NCI-H1105 (cell line): ENCODE measurements at places on chromosomes 7 and 10.
A peak's percentile ranks its signal among the peaks of the same experiment; 100 is the strongest.

- DNase-seq: no peak
These were observed 440 bp downstream of the JAKMIP3 start for GRCh38 chr10:132066186-132066585.

DNA sequence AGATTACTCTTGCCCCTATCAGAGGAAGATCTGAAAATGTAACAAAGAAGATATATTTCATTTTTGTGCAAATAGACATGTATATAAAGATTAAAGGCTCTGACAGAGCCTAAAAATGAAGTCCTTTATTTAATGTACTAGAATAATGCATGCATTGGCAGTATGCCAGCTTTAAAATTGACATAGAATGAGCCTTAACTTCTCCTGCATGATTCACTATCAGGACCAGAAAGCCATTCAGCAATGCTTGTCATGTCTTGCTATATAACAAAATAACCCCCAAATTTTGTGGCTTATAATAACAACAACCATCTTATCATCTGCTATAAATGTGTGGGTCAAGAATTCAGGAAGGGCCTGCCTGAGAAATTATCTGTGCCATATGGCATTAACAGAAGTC is 411.9 kb downstream of the GRM8 start:
- DNase-seq: peak; percentile 44

DNA sequence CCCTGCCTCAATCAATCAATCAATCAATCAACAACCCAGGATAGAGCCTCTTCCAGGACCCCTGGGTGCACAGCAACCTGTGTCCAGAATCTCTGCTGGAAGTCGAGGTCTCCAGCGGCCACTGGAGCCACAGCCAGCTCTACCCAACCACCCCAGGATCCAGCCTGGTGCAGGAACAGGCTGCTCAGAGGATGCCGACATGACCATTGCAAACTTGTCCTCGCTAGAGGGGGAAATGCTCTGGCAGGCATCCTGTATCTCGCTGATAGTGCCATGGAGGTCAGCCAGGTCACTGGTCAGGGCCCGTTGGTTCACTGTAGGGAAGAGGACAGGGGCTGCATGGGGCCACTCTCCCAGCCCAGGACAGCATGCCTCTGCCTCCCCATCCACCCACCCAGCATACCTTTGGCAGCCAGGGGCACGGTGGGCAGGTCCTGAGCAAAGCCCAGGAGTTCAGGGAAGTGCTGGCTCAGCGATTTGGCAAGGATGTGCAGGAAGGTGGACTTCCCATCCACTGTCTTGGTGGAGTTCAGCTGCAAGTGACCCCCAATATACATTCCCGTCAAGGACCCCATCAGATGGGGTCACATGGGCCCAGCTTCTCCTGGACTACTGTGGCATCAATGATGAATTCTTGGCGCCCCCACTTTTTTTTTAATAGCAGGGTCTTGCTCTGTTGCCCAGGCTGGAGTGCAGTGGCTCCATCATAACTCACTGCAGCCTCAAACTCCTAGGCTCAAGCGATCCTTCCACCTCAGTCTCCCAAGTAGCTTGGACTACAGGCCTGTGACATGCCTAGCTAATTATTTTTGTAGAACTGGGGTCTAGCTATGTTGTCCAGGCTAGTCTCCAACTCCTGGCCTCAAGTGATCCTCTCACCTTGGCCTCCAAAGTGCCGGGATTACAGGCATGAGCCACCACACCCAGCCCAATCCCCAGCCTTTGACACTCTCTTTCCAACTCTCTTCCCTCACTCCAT is 49.4 kb downstream of the GRID2IP start:
- no peak for DNase-seq

- DNase-seq: no peak
These were observed 14.3 kb upstream of the TRIM8 start for GRCh38 chr10:102629661-102630614.

DNA sequence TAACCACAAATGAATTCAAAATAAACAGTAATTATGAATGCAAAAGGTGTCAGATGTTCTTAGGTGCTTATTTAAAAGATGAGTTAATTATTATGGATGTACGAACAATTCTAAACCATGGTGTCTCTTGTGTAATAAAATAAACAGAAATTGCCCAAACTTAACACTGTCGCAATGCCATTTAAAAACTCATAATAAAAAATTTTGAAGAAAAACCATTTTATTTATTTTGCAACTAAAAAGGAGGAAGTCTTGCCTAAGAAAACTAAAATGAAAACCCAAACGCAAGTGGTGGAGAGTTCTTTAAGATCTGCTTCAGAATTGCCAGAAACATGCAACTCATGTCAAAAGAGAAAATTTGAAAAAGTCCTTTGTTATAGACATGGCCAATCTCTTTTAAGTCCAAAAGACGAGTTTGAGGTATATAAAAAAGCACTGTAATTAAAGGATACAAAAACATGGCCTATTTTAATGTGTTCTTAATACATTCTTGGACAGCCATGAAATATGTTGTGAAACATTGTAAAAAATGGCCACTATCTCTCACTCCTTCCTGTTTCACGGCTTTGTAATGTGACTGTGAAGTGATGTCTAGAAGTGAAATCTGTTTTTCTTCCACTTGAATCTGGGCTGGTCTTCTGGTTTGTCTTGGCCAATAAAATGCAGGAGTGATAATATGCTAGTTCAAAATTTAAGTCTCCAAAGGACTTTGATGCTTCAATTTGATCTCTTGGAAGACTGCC is 322.9 kb downstream of the PRPF18 start:
- DNase-seq: no peak
